NCI-H187 (cell line): ENCODE measurements at places on chromosomes 7 and 10.

GRCh38 chr10:370449-370825 is 235.2 kb downstream of the ZMYND11 start:
- no peak for DNase-seq

DNA sequence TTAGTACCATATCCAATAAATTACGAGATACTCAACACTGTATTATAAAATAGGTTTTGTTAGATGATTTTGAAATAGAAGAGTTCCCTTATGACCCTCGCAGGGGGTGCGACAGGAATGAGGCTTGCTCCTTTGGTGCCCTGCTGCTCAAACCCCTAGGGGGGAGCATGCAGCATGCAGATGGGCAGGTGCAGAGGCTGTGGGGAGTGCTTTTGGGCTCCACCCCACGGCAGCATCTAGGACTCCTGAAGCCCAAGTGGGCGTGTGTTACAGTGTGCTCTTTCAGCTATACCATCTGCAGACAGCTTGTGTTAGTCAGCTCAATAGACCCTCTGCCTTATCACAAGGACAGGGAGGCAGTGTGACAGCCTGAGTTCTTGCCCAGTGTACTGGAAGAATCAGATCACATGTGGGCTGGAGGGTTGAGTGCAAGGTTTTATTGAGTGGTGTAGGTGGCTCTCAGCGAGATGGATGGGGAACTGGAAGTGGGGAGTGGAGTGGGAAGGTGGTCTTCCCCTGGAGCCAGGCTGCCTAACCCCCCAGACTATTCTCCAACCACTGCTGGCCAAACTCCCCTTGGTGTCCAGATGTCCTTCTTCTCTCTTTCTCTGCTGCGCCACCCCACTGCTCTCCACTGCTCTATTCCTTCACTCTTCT is 3.1 kb upstream of the MRC1 start:
- DNase-seq, result no peak

DNA sequence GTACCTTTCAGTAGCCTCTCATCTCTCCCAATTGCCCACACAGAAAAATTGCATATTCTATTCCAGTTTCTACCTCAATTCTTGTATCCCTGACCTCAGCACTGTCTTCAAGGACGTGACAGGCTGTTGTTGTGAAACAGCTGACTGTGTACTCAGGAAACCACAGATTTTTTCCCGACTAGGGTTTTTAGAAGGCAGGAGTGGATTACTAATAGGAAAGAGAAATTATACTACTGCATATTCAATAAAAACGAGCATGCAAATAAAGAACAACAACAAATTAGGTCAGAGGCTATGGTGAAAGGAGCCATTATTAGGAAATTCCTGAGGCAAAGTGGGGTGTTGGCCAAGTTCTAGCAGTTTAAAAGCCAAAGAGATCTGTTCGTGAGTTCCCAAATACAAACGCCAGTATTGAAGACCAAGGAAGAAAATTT is 93.4 kb downstream of the DOCK4 start:
- no peak for DNase-seq

DNA sequence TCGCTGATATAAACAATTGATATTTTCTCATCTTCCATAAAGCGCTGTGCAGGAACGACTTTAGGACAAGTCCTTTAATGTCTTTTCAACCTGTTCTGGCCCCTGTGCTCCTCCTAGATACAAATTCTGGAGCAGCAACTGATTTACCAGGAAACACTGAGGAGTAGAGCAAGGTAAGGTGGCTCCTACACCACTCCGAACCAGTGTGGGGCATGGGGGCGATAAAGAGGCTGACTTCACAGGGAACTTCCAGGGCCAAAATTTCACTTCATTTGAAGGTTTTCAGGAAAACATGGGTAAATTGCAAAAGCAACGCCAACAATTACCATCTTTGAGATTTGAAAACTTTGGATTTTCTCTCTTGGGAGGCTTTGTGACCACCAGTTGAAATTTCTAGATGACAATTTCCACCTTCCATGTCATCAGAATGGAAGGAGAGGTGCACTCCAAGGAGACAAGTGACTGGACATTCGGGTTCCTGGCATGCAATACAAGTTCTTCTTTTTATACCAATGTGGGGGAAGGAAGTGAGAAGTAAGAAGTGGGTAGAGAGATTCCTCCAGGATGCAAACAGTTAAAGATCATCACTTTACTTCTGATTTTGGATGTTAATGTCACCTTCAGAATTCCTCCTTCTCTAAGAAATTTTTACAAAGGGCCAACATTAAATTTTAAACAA is 118.5 kb downstream of the FAM107B start:
- DNase-seq, result no peak

- DNase-seq, result no peak
These were observed 603.1 kb upstream of the PCDH15 start for GRCh38 chr10:55404094-55404493.

DNA sequence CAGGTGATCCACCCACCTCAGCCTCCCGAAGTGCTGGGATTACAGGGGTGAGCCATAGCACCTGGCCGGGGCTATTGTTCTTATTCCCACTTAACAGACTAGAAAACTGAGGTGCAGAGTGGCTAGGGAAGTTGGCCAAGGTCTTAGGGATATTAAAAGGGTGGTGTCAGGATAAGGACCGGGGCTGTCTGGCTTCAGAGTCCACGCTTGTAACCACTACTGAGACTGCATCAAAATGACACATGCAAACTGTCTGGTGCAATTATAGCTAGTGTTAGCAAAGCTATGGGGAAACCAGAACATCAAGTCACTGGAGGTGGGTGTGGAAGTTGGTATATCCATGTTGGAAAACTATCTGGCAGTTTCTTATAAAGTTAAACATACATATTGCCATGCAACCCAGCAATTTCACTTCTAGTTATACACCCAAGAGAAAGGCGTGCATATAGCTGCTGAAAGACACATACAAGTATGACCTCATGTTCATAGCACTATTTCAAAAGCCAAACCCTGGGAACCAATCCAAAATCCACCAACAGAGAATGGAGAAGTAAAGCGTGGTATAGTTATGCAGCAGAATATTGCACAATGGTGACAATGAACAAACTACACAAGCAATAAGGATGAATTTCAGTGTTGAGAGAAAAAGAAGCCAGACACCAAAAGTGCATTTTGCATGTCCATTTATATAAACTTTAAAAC is 33.9 kb upstream of the EEPD1 start:
- DNase-seq, result no peak

DNA sequence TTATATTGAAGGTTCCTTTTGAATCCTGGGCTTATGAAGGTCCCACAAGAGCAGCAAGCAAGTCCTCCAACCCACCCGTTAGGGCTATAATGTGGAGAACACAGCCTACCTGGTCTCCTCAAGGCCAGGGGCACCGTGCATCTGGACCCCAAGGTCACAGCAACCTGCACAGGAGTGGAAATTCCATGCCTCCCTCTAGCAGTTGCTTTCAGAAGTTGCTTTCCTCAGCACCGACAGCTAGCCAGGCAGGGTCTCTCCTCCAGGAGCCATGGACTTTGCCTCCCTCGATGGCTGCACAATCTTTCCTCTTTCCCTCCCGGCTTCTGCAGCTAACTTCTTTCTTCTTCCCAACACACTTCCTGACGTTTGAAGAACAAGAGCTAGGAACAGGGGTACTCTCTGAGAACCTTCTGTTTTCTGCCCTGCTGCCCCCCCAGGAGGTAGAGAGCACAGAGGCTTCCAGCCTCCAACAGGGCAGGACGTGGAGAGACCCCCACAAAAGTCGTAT is 149.8 kb downstream of the PTPN20 start:
- DNase-seq, result no peak

DNA sequence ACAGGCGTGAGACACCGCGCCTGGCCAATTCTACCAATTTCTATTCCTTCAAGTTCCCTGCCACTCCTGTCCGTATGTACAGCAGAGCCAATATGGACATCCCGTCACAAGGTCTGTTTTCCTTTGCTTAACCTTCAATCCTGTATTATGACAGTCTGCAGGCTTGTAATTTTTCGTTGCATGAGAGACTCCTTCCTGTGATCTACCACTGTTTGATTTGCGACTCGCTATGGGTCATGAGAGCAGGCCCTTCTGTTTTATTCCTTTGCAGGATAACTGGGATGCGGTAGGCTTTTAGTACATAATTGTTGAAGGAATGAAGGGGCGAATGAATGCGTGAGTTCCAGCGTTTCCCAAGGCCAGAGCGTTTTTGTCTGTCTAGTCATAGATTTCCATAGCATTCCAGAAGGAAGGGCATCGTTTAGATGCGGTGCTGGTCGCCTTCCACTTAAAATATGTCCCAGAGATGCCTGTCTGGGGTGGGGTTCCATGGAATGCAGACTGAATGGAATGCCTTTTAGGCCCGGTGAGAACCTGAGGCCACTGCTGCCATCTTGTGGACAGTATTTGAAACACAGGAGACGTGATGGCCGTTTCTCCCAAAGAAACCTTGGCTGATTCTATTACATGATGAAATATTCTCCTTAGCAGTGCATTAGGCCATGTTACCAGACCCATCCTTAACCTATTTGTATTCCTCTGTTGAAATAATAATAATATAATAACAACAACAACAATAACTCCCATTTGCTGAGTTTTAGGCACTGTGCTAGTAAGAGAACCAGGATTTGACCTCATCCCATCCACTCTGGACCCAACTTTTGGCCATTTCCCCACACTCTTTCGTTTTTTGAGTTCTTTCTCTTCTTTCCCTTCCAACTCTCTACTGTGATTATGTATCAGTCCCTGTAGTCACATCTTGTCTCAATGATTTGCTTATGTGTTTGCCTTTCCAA is 193.2 kb downstream of the MYOF start:
- DNase-seq, result no peak

GRCh38 chr7:36763132-36763816 is 39.0 kb upstream of the AOAH start:
- no peak for DNase-seq

- no peak for DNase-seq
These were observed at the start of gene MICALL2 for GRCh38 chr7:1458683-1459511. TSS of gene MICALL2 (minus strand) at chr7:1459470. CDS start at chr7:1459326, 144 bp downstream.

- no peak for DNase-seq
These were observed 271.4 kb downstream of the ACTR3B start for GRCh38 chr7:153030976-153031375.

DNA sequence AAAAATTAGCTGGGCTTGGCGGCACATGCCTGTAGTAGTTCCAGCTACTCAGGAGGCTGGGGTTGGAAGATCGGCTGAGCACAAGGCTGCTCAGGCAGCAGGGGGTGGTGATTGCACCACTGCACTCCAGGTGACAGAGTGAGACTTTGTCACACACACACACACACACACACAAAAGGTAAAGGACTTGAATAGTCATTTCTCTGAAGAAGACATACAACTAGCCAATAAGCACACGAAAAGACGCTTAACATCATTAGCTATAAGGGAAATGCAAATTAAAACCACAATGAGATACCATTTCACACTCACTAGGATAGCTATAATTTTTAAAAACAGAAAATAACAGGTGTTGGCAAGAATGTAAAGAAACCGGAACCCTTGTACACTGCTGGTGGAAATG is 48.6 kb downstream of the HIP1 start:
- no peak for DNase-seq

GRCh38 chr10:77180794-77181193 is 456.8 kb downstream of the KCNMA1 start:
- DNase-seq, result no peak

GRCh38 chr10:100766693-100767421 is 21.5 kb downstream of the PAX2 start:
- DNase-seq, result no peak

DNA sequence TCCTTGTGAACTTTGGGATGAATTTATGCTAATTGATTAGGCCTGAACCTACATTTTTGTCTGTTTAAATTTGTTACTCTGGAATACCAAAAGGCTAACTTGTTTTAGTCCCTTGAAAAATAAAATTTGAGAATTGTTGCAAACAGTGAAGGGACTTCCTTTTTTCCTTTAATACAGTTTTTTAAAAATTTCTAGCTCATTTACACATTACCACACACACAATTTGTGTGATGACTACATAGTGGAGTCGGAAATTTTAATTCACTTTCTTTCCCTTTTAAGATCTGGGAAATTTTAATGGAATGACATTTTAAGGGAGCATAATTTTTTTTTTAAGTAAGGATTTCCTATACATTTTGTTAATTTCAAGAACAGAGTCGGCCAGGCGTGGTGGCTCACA is 8.6 kb upstream of the TMEM236 start:
- DNase-seq, result no peak

DNA sequence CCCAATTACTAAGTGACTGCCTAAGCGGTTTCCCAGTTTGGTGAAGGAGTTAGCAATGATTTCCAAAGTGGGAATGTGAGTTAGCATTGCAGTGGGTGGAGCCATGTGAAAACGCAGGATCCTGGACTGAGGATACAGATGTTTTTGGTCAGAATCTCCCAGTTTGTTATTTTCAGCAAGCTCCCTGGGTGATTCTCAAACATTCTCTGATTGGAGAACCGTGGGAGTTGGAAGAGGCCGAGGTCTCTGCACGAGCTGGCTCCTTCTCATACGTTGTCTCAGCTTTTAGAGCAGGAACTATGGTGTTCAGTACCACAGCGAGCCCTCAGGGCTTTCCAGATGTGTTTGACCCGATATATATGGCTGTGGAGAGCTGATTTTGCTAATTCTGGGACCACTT is 396.5 kb upstream of the NPVF start:
- DNase-seq, result no peak

- no peak for DNase-seq
These were observed 94.5 kb downstream of the MAD1L1 start for GRCh38 chr7:2138146-2138765.

GRCh38 chr10:61702584-61702983 is 39.9 kb downstream of the CABCOCO1 start:
- DNase-seq, result no peak

GRCh38 chr7:38122501-38122900 is 55.5 kb upstream of the STARD3NL start:
- no peak for DNase-seq

DNA sequence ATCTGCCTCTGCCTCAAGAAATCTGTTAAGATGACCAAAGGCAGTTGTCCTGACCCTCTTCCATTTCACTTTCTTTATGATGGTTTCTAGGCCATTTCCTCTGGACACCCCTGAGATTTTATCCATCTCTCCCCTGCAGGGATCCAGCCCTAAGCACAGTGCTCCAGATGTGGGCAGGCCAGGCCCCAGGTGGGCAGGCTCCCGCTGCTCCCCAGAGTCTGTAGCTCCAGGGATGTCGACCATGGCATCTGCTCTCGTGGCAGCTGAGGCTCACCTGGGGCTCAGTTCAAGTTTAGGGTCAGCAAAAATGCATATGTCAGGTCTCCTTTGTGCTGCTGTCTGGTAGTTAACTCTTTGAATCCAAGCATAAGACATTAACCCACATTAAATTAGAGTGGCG is 11.8 kb downstream of the CEP41 start:
- DNase-seq, result no peak

- DNase-seq, result no peak
These were observed 35.2 kb downstream of the GLUD1 start for GRCh38 chr10:87059401-87059800.

GRCh38 chr10:100554902-100555301 is 19.2 kb downstream of the HIF1AN start:
- DNase-seq, result no peak

DNA sequence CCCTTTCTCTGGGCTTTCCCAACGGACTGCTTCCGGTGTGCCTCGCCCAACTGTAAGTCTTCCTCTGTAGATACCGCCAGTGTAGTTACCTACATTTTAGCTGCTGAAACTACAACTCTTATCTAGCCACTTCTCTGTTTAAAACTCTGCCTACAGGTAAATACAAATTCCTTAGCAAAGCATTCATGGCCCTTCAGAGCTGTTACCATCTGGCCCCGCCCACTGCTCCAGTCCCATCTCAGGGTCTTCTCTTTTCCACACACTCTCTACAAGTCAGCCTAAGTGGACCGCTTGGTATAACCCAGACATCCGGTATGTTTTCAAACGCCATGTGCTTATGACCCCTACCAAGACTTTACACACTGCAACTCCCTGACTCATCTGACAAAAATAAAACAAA is 41.0 kb upstream of the LAMB4 start:
- DNase-seq, result no peak
